ENCODE measurements at places on chromosomes 7 and 10.

DNA sequence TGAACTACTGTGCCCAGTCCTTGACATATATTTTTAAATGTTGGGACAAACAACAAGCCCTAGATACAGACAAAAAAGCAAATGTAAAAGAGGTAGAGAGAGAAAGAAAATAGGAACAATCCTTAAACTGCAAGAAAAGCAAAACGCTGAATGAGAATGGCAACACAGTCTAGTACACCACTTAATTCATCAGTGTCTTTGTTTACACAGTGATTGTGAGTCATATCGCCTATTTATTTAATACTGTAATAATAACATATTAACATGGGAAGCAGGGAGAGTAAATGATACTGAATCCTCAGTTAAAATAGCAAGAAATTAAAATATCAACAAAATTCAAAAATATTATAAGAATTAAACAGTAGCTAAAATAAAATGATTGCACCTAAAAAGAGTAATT is 9.8 kb upstream of the LRRTM3 start:
- no peak for DNase-seq

DNA sequence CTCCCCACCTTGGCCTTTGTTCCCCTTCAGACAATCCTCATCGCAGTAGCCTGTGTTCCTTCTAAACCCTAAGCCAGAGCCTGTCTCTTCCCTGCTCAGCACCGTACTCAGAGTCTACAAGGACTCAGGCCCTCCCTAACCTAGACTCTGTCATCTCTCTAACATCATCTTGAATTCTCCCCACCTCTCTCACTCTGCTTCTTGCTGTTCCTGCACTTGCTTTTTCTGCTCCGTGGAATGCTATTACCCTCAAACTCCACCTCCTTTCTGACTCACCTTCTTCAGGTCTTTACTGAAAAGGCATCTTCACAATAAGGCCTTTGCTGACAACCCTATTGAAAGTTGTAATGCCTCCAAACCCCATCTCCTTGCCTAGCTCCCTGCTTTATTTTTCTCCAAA is 141.0 kb downstream of the DKK1 start:
- no peak for DNase-seq

- no peak for DNase-seq
Measured at GRCh38 chr10:42827201-42827600, 44.6 kb downstream of the BMS1 start.

DNA sequence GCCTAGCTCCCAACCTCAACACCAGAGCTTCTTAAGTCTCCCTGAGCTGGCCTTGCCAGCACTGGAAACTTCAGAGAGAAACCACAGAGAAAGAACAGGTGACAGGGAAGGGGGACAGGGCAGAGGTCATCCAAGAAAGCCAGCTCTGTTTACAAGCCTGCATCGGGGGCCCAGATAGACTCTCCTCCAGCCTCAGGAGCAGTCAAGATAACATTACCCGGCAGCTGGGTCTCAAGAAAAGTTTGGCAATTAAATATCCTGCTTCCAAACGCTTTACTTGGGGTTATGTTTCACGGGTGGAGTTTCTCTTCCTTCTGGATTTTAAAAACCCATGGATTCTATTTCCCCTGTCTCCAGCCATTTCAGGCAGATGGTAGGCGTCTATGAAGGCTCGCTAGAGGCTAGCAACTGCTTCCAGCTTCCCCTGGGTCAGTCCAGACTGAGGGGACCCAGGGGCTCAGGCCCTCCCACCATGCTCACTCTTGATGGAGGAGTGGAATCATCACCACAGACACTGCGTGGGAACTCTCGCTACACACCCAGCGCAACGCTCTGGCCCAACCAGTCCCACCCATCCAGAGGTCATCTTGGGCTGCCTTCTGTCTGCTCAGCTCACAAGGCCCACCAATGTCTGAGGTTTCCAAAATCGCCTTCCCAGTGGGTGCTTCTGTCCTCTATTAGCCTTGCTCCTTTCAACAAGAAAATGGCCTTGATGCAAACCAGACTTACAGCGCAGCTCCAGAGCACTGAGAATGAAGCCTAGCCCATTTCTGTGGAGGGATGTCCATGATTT is 48.8 kb downstream of the SH3PXD2A start:
- no peak for DNase-seq

DNA sequence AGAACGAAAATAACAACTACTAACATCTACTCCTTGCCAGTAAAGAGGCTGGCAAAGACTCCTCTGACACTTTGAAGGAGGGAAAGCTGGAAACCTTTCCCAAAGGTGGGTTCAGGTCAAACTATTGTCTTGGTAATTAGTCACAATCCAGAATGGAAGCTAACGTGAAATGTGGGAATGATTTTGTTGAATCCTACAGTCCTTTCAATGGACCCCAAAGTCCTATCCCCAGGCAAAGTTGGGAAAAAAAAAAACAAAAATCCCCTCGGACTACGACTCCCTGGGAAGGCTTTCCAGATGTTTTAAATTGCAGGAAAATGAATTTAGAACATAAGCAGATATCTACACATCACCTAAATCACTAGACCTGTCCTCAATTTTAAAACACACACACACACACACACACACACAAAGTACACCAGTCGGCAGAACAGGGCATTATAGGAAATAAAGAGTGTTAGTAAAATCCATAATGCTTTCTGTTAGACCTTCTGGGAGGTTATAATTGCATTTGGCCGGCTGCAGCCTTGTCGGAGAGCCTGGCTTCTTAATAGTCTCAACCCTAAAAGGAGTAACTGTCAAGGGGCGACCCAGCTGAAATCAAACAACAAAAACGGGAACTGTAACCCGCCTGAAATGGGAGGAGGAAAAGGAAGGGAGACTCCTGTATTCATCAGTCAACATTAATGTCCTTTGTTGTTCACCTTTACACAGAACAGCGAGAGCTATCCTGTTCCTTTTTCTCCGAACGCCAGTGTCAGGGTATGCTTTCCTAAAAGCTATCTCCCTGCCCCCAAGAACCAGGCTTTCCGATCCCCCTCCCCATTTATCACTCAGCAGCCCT is 1.5 kb downstream of the DOCK4 start:
- no peak for DNase-seq

DNA sequence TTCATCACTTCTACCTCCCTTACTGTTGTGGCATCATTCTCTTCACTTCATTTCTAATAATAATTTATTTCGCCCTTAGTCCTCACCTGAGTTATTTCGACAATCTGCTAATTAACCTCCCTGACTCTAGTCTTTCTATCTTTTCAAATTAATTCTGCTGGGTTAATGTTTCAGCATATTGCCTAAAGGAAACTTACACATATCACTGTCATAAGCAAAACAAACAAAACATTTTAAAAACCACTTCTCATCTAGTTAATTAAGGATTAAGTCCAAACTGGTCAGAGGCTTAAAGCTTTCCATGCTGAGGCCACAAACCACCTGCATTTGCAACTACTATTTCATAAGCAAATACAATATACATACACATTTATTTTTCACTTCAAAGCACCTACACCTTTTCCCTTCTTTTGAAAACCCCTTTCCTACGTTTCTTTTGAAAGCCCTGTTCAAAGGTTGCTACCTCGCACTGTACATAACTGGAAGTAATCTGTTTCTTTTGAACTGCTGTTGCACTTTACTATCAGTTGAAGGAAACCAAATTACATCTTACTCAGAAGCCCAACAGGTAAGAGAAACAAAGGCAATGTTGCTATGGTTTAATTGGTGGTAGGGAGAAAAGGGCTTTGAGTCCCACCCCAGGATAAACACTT is 10.3 kb downstream of the SEM1 start:
- DNase-seq: no peak
